ENCODE measurements at places on chromosomes 7 and 10.
A peak's percentile ranks its signal among the peaks of the same experiment; 100 is the strongest.

- DNase-seq: no peak
Measured at GRCh38 chr7:12127455-12127854, 83.6 kb upstream of the TMEM106B start.

- DNase-seq: no peak
Measured at GRCh38 chr10:126945351-126946030, 40.3 kb downstream of the DOCK1 start.

- peak; percentile 73 for DNase-seq
Measured at GRCh38 chr10:104824380-104825006, 183.4 kb downstream of the SORCS3 start.

DNA sequence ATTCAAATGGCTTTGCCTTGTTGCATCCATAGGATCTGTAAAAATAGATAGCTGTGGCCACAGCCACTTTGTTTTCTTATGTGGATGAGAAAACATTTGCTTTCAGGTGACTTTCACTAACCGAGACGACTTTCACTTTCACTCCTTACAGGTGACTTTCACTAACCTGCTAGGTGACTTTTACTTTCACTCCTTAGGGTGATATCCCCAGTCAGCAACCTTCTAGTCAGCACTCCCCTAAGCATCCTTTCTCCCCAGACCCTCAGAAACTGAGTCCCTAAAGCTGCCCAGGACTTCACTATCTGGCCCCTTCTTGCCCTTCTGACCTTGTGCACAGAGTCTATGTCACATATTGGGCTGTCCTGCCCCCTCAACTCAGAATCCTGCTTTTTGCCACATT lies 177.5 kb downstream of the RELN start:
- DNase-seq: peak; percentile 34

- no peak for DNase-seq
Measured at GRCh38 chr10:4459531-4459930, 366.5 kb upstream of the AKR1E2 start.

DNA sequence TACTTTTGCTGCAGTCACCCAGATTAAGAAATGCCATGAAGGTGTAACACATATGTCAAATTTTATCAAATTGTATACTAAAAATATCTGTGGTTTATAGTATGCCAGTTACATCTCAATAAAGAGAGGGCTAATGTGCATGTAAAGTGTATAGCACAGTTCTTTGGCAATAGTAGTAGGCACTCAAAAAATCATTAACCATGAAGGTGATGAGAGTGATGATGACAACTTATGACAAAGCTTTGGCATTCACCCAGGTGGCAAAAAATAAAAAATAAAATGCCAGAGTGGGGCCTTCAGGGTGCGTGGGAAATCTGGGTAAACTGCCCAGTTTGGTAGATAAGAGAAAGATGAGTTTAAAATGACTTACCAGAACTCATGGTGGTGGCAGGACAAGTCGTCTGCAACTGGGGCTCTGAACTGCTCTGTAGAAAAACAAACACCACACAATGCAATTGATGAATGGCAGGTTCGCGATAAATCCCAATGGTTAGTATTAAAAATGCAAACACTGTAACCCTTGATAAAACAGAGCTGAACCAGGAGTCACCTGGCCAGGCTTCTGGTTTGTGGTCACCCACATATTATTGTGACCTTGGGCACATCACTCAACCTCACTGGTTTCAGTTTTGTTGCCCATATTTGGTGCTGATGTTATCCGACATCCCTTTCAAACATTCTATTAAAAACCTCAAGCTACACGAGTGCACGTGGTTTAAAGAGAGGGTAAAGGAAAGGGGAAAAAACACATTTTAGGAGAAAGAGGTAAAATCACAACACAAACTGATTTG lies 120.2 kb downstream of the SORBS1 start:
- peak; percentile 46 for DNase-seq

DNA sequence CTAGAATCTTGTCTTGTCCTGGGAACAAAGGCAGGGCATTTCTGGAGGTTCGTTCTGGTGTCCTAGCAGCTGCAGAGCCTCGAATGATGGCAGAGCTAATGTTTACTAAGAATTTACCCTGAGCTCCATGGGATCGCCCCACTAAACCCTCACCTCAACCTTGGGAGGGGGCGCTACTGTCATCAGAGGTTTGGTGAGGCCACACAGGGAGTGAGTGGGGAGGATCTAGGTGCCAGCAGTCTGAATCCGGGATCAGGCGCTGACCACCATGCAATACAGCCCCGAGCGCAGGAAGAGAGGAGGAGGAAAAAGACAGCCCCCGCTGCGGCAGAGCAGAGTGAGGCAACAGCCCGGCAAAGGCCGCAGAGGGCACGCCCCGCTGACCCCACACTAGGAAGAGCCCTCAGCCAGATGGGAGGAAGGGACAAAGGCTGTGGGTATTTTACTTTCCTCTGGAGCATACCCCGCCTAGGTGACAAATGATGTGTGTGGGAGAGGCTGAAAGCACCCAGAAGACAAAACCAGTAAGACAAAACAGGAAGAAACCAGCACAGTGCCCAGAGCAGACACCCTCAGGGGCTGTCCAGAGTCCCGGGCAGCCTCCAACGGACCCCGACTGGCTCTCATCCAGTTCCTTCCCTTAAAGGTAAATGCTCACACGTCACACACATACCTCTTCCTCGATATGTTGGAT lies 103.5 kb downstream of the FAM53B start:
- no peak for DNase-seq

GRCh38 chr10:112950714-112951358 lies 789 bp downstream of the TCF7L2 start:
- DNase-seq: peak; percentile 60

DNA sequence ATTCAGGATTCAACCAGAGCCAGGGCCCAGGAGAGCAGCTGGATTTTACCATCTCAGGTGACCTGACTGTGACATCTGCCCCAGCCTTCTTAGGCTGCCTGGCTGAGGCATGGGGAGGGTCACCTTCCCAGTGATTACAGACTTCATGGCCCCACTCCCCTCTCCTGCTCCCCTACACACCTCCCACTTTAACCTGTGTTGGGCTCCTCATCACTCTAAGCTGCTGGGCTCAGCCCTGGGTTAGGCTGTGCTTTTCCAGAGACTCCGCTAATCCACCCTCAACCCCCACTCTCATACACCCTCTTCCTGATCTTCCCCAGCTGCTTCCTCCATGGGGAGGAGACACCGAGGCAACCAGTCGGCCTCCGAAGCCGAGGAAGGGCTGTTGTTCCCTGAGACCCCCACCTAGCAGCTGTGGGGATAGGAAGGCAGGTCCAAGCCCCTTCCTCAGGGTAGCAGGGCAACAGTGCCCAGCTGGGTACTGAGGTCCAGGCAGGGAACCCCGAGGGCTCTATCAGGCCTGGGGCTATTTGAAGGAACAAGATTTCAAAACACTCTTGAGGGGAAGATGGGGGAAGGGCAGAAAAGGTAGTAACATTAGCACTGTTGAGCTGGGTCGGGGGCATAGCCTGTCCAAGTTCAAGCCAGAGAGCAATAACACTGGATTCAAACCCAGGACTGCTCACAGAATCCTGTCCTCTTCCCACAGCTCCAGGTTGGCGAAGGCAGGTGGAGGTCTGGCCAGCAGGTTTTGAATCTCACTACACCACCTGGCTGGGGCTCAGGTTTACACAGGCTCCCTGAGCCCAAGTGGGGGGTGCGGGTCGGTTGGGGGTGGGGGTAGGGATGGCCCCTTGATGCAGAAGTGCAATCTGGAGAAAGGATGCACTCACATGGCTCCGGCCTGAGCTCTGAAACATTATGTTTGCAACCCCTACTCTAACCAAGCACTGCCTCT lies 1.8 kb downstream of the IMPDH1 start:
- DNase-seq: no peak
